H9 (cell line): ENCODE measurements at places on chromosomes 5 and 9.

GRCh38 chr5:143234162-143234842 lies 169.2 kb downstream of the NR3C1 start:
- no peak for DNase-seq

DNA sequence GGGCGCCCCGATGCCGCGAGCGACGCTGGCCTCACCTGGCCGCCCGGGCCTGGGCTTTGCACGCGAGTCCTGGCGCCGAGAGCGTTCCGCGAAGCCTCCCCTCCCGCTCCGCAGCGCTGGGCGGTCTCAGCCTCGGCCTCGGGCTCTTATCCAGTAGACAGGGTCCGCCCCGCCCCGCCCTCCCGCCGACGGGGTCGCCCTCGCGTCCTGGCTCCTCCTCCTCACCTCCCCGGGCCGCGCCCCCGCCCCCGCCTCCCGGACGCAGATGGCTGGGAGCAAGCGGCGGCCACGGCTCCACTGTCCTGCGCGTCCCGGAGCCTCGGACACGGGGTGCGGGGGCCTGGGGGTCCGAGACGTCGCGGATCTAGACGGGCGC lies at the start of gene SLC6A3:
Gene SLC6A3, minus strand, starts transcription at position 128 of the 376 bp plus-strand sequence. CDS start 2,243 bp downstream, outside the sequence.
- peak; percentile 91 for DNase-seq

- DNase-seq: peak; percentile 45
These were observed 8.4 kb upstream of the HAND1 start for GRCh38 chr5:154486427-154486866.

DNA sequence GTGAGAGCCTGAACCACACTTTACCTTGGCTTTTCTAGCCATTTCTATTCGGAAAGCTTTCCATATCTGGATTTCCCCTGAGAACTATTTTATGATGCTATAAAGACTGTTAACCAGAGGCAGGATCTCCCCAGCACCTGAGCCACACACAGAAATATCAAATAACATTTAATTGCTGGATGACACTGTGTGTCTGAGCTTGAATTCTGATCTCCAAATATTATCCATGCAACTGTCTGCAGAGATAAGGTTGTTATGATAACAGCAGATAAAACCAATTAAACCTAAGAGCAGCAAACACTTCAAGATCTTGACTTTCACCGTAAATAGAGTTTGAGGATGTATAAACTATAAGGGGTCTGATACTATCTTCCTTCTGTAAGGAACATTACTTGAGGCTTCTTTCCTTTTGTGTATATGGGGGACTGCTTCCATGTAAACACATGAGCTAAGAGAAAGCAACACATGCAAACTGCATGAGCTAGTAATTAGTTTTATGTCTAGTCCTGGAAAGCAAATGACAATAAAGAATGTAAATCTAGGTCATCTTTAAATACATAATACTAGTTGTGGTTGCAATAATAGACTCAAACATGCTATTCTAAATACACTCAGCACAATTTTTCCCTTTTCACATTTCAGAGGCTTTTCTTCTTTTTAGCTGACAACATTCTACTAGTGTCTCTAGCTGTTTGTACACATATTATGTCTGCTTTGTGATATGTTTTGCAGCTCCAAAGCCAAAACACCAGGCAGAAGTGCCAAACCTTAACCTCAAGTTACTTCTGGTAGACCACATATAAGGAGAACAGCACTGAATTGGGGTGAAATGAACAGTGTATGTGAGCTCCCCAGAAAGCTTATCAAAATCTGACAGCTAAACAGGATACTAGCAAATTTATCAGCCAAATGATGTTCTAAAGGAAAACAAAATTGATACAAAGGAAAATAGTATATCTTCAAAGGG lies 136.5 kb downstream of the EFNA5 start:
- DNase-seq: no peak

DNA sequence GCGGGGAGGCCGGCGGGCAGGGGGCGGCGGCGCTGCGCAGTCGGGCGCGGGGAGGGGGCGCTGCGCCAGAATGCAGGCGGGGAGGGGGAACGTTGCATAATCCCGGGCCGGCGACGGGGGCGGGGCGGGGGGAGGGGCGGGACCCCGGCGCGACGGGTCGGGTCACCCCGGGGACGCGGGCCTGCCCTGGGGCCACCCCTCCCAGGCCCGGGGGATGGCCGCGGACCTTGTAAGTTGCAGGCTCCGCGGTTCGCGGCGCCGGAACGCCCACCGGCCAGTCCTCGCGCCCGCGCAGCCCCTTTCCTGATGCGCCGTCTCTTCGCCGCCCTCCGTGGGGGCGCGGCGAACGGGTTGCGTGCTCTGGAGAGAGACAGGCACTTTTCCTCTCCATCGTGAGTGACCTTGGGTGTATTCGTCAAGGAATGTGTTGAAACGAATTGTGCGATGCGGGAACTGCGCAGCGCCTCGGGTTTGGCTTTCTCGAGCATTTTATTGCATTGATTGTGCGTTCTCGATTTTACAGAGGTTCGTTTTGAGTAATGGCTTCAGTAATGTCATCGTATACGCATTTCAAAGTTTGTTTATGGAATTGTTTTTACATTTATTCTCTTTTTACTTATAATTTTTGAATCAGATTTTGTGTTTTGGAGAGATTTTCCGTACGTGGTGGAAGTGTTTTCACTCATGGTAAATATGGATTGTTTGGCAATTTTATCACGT lies 802 bp downstream of the SPIN1 start:
- DNase-seq: peak; percentile 68

GRCh38 chr5:34496701-34497469 lies 159.2 kb upstream of the RAI14 start:
- no peak for DNase-seq

DNA sequence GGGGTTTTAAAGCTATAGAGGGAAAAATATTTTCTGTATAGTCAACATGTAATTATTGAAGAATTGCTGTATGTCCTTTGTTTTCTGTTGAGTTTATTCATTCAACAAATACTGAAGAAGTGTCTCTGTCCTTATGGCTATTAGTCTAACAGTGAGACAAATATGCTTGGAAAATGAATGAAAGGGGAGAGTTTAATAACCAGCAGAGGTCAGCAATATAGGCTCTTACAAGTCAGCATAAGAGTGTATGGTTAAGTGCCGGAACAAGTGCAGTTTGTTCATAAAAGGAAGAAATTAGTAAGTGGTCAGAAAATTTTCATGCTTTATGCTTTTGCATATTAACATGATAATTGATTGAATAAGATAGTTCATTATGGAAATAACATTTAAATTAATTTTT lies 3.6 kb downstream of the SCAMP1 start:
- no peak for DNase-seq

- no peak for DNase-seq
These were observed 58.3 kb downstream of the PIK3R1 start for GRCh38 chr5:68273717-68274409.

DNA sequence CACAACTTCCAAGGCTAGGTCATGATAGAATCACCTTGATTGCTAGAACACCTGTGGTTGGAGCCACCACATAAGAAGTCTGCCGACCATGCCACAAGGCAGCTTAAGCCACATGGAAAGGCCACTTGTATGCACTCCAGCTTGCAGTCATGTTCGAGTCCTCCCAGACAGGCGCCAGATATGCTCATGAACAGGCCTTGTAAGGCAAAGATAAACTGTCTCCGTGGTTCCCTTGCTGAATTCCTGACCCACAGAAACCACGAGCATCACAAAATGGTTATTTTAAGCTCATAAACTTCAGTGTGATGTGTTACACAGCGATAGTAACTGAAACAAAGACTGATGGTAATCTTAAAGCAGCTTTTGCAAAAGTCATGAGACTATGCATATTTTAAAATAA lies 188.4 kb upstream of the DAPK1 start:
- DNase-seq: no peak

DNA sequence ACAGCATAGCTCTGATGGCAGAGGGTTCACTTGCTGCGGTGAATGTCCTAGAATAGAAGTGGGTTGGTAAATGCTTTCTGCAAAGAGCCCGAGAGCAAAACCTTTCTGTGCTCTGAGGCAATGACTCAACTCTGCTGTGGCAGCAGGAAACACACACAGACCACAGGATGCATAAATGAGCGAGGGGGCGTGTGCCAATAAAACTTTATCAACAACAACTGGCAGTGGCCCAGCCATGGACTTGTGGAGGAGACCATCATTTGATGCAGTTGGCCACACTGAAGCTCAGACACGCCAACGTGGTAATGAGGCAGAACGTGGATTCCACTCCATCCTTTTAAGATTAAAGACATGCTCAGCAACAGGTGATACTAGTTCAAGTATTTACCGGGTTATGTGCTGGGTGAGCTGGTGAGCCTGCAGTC lies 6.8 kb downstream of the MRPL36 start:
- DNase-seq: no peak

- no peak for DNase-seq
These were observed 62.2 kb downstream of the CFAP77 start for GRCh38 chr9:132472199-132472598.

DNA sequence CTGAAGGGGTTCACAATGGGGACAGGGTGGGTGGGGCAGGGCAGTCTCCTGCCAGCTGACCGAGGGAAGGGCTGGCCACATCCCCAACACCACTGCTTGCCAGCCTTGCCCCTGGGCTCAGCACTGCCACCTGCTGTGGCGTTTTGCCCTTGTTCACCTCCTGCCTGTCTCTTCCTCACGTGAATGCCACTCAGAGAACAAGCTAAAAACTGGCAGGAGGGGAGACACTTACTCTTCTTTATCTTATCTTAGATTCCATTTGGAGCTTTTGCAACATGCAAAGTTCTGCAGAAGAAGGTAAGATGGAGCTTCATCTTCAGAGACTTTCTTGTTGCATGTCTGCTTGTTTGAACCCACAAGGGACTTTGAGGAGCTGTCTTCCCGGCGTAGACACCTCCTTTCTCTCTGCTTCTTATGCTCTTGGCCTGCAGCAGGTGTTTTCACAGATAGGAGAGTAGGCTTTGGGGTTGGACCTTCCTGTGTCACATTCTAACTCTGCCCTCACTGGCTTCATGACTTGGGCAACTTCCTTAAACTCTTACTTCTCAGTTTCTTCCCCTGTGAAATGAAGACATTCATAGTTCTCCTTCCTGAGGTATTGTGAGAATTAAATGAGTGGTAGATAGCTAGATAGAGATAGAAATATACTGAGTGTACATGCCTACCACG lies 4.1 kb downstream of the LRSAM1 start:
- DNase-seq: peak; percentile 38

DNA sequence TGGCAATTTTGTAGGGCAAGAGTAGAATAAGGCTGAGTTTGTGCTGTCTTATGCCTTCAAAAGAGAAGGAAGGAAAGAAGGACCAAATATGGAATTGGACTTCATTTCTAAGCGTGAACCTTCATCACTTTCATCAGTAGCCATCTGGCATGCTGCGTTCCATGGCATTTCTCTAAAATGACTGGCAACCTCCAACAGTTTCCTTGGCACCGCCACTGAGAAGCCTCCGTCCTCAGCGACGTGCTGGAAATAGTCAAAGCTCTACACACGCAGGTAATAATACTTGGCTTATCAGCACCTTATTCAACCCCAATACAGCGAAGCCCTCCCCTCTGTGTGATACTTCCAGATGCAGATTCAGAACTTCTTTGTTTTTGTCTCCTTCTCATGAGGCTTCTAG lies 169.7 kb upstream of the CD180 start:
- DNase-seq: no peak

- DNase-seq: no peak
These were observed 234.2 kb upstream of the CDH6 start for GRCh38 chr5:30959238-30959637.

DNA sequence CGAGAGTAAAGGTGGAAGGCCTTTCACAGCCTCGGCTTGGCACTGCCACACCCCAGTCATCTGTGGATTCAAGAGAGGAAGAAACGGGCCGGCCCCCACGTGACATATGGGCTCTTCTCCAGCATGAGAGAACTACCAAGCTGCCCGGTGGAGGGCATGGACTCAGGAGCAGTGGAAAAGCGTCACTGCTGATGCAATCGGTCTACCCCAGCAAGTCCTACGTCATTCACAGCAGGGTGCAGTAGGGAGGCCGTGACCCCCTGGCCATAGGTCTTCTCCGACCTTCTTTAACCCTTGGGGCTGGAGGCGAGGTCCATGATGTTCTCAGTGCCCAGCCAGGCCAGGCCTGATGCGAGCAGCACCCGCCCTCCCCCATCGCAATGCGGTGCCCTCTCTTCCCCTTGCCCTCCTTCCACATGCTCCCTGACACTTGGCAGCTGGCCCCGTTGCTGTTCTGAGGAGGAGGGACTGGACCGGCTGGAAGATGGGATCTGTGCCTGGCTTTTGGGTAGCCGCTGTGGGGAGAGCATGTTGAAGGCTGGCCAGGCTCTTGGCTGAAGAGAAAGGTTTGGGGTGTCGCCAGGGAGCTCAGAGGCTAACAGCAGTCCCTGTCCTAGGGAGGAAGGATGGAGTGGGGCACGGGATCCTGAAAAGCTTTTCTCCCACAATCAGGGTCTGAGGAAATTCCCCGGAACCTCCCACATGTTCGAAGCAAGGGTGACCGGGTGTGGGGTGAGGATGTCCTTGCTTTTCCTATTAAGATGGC lies 89.8 kb downstream of the LIFR start:
- no peak for DNase-seq

DNA sequence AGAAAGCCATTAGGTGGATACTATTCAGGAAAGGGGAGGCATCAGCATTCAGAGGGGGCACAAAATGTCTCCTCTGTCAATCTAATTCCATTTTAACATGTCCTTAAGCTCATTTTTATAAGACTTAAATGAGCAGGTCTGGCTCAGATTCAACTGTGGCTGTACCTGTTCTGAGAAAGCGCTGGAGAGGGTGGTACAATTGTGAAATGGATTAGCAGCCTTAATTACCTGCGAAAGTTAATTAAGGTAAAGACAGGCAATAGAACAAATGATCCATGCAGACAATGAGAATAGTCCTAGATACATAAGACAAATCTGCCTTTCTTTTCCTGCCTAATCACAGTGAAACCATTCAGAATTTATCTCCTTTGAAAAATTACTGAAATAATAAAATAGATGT lies 96.2 kb downstream of the TAF11L14 start:
- DNase-seq: no peak

- no peak for DNase-seq
These were observed 9.9 kb downstream of the SLC25A25 start for GRCh38 chr9:128077847-128078503.

GRCh38 chr5:148768806-148769415 lies 57.5 kb upstream of the ADRB2 start:
- DNase-seq: no peak

DNA sequence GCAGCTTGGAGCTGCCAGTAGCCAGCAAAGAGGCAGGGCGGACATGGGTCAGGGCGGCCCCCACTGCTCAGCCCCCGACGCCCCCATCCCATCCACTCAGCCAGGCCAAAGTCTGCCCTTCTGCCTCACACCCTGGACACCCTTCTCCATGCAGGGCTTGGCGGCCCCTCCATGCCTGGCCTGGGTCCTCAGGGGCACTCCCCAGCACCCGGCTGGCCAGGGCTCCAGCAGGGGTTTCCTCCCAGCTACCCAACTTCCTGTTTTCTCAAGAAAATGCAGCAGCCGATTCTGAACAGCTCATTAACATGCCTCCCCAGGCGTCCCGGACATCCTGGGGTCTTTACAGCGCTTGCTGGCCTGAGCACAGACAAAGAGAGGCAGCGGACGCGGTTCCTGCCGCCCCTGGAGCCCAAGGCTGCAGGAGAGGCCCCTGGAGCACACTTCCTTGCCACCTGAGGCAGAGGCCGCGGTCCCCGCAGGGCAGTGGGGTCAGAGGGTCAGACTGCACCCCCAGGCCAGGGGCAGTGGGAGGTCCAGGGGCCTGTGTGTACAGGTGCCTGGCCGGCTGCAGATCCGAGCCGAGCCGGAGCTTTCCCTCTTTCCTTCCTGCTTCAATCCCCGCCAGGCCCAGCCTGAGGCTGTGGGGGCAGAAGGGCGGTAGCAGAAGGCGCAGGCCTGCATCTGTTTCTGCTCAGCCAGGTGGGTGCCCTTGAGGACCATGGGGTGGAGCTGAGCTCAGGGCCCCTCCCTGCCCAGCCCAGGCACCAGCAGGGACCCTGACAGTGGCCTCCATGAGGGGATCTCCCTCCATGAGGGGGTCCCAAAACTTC lies 18.7 kb upstream of the NRARP start:
- DNase-seq: peak; percentile 58

- no peak for DNase-seq
These were observed 176.6 kb upstream of the SH3GL2 start for GRCh38 chr9:17402309-17402708.
